Mucosa of gallbladder (tissue), 1 donor: ENCODE measurements at places on chromosomes 5 and 9. TPM values are rescaled to one million over a fixed set of nuclear protein-coding genes. Genes with fewer than 3 reads are reported as not detected.
A peak's percentile ranks its signal among the peaks of the same experiment; 100 is the strongest.

DNA sequence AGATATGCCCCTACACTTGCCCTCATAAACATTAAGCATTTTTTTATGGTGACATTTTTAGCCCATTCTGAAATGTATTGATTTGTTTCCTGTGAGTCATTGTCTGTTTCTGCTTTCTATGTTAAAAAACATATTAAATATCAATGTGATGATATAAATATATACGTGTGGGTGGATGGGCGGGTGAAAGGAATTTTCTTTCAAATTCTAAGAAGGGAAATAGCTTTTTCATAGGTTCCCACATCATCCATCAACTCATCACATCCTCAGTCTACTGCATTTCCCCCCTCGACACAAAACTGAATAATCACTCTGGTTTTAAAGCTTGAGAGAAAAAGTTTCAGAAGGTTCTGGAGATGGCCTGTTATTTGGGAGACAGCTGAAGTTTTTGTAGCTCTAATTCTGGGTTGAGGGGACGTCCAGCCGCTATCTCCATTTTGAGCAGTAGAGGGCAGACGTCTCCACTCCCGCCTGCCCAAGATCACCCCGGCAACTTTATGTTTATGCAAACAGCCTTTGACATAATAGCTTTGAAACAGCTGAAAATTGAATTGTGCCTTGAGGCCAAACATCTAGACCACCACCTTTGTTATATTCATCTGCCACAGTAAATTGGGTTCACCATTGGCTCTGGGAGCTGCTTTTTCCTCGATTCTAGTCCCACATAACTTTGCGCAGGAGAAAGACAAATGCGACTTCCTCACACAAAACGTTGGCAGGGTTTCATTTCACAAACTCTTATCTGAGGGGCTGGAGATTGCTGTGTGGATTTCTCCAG lies 216.2 kb upstream of the CLINT1 start:
- peak; percentile 48 for DNase-seq

GRCh38 chr5:118921866-118922265 lies 66.5 kb downstream of the DTWD2 start:
- DNase-seq, result no peak

GRCh38 chr5:77867194-77867691 lies 91.1 kb upstream of the TBCA start:
- no peak for DNase-seq

ZNF300 gene
- 5.0 TPM for total RNA-seq

DNA sequence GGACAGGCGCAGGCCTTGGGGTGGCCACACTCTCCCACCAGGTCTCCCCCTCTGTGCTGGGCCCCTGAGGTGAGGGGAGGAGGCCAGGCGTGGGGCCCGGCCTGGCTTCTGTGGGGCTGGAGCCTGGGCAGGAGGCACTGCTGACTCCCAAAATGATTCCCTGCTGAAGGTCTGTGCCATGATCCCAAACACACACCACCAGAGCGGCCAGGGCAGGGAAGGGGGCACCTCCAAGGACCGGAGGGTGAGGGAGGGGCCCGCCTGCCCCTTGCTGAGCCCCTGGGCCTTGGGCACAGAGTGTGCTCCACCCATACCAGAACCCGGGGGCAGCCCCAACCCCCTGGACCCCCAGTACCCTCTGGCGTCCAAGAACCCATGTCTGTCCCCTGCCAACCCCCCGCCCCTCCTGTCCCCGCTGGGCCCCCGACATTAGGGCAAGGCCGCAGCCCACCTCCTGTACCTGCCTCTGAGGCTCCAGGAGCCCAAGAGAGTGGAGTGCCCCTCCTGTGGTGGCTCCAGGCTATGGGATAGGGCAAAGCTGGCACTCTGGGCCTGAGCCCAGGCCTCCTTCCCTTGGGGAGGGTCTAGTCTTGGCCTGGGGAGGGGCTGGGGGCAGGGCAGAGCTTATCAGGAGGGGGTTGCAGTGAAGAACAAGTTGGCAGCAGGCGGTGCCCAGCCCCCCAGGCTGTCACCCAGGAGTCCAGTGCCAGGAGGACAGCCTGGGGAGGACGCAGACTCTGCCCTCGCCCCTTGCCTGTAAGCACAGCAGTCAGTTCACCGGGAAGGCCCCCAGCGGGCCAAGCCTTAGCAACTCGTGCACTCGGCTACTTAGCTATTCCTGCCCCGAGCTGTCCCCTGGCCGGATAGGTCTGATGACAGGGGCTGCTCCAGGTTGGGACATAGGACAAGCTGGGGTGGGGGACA lies 2.6 kb upstream of the EGFL7 start:
- no peak for DNase-seq

DNA sequence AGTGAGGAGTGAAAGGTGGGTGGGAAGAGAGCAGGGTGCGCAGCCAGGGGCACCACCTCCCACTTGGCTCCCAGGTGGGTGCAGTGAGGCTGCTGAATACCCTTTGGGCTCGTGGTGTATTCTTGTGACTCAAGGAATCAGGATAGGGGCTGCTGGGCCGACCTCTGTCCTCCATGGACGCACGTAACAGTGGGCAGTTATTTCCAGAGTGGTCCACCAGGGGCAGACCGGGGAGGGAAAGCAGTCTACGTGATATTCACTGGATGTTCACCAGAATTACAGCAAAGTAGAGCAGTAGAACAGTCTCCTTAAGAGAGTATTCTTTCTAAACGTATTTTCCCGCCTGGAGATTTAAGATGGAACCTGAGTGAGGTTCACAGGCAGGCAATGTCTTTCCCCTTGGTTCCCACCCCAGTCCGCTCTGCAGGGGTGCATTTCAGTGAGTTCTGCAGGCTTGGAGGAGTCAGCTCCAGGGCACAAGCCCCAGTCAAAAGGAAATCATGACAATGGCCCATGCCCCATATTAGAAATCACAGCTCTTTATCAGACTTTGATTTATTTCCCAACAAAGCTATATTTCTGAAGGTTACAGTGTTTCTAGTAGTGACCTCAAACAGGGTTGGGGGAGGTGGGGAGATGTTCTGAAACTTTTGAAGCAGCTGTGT lies 88.7 kb downstream of the SYK start:
- no peak for DNase-seq

SHOC1 gene
- not detected for total RNA-seq

DNA sequence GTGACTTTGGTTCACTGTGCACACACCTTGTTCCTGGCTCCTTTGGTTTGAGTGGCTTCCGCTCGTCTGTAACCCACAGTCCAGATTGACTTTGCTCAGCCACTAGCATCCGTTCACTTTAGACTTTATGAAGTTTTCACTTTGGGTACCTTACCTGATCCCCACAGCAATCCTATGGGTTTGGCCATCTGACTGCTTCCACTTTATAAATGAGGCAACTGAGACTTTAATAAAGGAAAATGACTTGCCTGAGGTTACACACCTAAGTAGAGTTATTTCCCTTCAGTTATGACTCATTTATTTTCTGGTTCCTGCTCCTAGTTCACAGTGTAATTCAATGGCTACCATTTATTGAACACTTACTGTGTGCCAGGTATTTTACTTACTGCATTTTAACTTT lies 94.2 kb upstream of the SAP30L start:
- no peak for DNase-seq

SCGB3A2 gene
- not detected for total RNA-seq

DNA sequence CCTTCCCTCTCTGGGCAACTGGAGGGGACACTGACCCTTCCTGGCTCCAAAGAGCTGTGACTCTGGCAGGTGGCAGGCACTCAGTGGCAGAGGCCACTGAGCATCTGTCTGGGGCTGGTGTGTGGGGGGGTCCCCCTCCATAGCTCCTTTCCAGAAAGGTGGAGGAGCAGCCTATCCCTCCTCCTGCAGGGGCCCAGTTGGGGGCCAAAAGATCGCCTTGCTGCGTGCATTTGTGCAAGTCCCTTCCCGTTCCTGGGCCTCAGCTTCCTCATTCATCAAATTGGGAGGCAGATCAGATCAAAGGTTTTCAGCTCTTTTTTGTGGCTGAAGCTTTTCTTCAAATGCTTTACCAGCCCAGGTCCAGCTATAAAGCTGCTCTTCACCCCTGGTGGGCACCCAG lies 77.7 kb downstream of the NTNG2 start:
- DNase-seq, result no peak

DNA sequence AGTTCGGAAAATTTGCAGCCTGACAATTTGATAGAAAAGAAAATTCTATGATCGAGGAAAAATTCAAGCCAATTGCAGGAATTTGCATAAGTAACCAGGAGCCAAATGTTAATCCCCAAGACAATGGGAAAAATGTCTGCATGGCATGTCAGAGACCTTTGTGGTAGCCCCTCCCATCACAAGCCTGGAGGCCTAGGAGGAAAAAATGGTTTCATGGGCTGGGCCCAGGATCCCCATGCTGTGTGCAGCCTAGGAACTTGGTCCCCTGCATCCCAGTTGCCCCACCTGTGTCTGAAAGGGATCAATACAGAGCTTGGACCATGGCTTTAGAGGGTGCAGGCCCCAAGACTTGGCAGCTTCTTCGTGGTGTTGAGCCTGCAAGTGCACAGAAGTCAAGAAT lies 1847.9 kb upstream of the ACO1 start:
- DNase-seq, result no peak

DNA sequence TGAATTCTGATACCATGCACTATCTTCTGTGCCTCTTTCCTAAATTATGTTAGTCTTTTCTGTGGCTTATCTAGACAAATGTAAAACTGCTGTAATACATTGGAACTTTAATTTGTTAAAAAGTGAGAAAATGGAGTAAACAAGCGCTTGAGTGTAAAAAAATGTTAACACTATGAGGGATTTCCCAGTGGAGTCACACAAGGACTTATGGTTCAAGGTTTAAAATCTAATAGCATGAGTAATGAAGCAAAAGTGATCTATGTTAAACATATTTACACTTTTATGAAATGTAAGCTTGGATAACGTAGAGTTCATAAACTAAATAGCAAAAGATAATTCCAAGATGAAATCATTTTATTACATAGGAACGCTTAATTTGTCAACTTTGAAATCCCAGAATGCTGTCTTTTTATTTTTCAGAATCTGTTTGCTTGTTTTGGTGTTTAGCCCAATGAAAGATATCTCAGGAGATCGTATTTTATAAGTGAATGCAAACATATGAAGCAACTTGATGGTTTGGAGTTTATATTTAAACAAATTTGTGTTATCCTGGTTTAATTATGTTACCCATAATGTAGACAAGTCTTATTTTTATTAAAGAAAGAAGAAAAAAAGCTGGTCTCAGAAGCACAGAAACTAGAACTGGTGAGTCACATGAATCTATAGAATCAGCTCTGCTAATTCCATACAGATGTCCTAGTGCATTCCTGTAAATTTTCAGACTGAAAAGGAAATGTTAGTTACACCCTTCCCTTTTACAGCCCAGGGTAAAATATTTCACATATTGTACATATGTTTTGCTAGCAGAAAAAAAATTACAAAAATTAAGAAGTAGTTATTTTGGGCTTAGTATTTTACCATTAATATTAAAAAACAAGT lies 34.2 kb upstream of the FBN2 start:
- no peak for DNase-seq

DNA sequence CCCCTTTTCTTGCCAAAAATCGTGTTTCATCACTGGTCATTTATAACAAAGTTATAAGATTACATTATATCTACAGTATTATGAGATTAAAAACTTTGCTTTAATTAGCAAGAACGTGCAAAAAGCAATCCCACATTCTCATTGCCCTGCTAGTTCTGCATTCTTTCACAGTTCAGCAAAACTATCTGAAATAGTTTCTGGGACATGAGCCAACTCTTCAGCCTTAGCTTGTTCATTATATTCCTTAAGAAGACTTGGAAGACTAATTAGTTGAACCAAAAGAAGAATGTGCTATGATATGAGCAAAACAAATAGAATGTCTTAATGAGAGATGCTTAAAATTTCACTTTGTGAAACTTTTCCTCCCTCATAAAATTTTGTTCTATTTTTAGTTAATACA lies 76.7 kb downstream of the ITGA1 start:
- DNase-seq, result no peak

RMI1 gene
- total RNA-seq, result 7.5 TPM
